ENCODE measurements at places on chromosomes 16 and 17.

- DNase-seq, result no peak
These were observed 38.9 kb downstream of the LGALS9 start for GRCh38 chr17:27669850-27670249.

DNA sequence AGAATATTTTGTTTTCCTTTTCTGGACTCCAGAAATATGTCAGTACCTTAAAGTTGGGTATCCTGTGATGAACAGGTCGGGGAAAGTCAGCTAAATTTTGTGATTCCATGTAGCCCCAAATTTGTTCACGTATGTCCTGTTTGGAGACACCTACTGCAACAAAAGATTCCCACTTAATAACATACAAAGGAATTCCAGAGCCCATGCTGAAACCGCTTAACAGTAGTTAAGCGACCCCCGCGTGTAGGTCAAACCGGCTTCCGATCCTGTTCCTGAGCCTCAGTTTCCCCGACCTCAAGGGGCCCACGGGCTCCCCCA, 477 bp downstream of the MTHFSD start:
- no peak for DNase-seq

- DNase-seq, result no peak
These were observed 23.0 kb downstream of the SKAP1 start for GRCh38 chr17:48406936-48407567.

- DNase-seq, result no peak
These were observed 9.8 kb downstream of the HLF start for GRCh38 chr17:55274355-55275255.

- no peak for DNase-seq
These were observed 1.6 kb downstream of the ITGA2B start for GRCh38 chr17:44387804-44388203.

DNA sequence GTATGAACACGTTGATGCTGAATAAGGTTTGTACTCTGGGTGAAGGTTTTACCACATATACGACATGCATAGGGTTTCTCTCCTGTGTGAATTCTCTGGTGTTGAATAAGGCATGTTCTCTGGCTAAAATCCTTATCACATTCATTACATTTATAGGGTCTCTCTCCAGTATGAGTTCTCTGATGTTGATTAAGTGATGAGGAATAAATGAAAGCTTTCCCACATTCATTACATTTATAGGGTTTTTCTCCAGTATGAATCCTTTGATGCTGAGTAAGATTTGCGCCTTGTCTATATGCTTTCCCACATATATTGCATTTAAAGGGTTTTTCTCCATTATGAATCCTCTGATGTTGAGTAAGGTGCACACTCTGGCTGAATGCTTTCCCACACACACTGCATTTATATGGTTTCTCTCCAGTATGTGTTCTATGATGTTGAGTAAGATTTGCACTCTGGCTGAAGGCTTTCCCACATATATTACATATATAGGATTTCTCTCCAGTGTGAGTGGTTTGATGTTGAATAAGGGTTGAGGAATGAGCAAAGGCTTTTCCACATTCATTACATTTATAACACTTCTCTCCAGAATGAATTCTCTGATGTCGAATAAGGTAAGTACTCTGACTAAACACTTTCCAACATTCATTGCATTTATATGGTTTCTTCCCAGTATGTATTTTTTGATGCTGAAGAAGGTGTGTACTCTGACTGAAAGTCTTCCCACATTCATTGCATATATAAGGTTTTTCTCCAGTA, 16.9 kb downstream of the ZNF287 start:
- DNase-seq, result no peak

DNA sequence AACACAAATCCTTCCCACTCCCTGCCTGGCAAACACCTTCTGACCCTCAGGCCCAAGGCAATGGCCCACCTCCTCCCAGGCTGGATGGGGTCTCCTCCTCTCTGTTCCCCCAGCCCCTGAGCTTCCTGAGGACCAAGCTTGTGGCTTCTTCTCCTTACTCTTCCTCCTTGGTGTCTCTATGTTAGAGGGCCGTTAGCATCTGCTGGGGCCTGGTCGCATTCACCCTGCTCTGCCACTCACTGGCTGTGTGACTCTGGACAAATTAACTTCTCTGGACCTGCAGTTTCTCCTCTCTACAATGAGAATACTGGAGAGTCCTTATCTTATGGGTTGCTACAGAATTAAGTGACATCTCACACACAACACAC, 725 bp upstream of the MT2A start:
- DNase-seq, result no peak

GRCh38 chr17:80236911-80237310, 16.7 kb downstream of the SLC26A11 start:
- DNase-seq, result no peak

GRCh38 chr17:67139784-67140665, 95.7 kb downstream of the CACNG1 start:
- DNase-seq, result no peak

DNA sequence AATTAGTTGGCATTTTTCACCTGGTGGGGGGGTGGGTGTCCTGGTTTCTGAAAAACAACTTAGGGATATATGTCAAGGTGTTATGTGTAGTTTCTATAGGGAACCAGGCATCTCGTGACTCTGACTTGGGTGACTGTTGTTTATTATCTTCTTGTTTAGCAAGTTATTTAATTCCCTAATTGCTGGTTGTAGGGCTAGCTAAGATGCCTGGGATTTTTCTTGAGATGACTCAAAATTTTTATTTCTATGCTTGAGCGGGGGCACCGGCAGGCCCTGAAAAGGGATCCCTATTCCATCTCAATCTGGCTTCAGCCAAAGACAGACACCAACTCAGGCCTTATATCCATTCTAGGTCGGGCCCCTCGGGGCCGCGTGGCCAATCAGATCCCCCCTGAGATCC, 3.2 kb downstream of the DPH1 start:
- DNase-seq, result no peak
